ENCODE measurements at places on chromosomes 4 and X. TPM values are rescaled to one million over a fixed set of nuclear protein-coding genes. Genes with fewer than 3 reads are reported as not detected.

DNA sequence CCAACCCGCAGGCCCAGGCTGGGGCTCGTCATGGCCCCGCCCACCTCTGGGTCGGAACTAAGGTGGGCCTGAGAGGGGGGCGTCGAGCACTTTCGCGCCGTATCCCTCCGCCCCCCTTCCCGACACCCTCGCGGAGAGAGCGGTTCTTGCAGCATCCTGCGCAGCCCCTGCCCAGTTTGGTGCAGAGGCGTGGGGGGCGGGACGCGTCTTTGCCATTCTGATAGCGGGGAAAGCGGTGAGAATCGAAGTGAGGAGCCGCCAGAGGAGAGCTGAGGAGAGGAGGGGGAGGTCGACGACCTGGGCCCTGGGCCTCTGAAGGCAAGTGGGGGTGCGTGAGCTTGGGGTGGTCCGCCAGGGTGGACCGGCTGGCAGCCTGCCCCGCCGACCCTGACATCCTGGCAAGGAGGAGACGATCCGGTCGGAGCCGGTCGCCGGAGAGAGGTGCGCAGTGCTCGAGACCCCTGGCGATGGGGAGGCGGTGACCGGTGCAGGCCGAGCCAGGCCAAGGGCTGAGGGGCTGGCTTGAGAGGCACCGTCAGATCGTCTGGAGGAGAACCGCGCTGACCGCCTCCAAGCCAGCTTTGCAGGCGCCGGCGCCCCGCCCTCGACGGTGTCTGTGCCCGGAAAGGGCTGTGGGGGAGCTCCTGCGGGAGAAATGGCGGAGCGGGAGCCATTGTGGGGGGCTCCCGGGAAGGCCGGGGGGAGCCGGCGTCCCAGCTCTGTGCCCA, 25.5 kb downstream of the GPRASP3 start:
- DNase-seq = no peak
- H3K27me3 ChIP-seq = no peaks in the 10 kb centered on the region
- H3K36me3 ChIP-seq = no peaks in the 10 kb centered on the region
- H3K4me1 ChIP-seq = no peaks in the 10 kb centered on the region
- peak overlapping the region; percentile 51 for H3K4me3 ChIP-seq

DNA sequence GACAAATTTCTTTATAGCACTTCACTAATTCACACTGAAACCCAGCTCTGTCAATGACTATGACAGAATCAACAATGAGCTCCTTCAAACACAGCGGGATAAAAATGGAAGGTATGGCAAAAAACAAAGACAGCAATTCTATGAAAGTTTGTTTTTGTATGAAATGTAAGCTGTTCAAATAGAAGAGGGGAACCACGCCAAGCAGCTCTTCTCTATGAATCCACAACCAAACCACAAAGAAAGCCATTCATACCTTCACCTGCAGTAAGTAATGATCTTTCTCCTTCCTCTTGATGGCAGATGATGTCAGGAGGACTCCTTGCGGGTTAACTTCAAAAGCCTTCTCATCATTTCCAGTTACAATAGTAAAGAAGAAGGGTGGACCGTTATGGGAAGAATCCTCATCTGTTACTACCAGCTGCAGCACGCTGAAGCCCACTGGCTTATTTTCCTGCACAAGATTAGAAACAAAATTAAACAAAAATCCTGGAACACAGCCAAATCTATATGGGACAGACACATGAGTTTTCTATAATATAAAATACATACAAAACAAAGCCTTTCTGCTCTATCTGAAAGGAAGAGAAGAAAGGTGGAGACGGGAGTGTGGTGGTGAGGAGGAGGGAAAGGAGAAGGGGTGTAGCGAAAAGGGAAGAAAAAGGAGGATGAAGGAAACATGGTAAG, 48.9 kb upstream of the MTNR1A start:
- H3K27me3 ChIP-seq = no peaks in the 10 kb centered on the region
- H3K4me3 ChIP-seq = no peak overlapping the region
- H3K36me3 ChIP-seq = no peaks in the 10 kb centered on the region

- H3K4me3 ChIP-seq = no peak overlapping the region
- H3K36me3 ChIP-seq = no peaks in the 10 kb centered on the region
- H3K27ac ChIP-seq = no peak overlapping the region
- no peak for DNase-seq
- no peaks in the 10 kb centered on the region for H3K27me3 ChIP-seq
Observed at GRCh38 chrX:49291615-49292337, 11.7 kb upstream of the GAGE10 start.

- H3K4me1 ChIP-seq = no peaks in the 10 kb centered on the region
- no peak overlapping the region for H3K27ac ChIP-seq
- no peaks in the 10 kb centered on the region for H3K27me3 ChIP-seq
- H3K4me3 ChIP-seq = no peak overlapping the region
- no peak for DNase-seq
- H3K36me3 ChIP-seq = no peaks in the 10 kb centered on the region
Observed at GRCh38 chrX:48043056-48043455, 28.4 kb downstream of the ZNF630 start.

DNA sequence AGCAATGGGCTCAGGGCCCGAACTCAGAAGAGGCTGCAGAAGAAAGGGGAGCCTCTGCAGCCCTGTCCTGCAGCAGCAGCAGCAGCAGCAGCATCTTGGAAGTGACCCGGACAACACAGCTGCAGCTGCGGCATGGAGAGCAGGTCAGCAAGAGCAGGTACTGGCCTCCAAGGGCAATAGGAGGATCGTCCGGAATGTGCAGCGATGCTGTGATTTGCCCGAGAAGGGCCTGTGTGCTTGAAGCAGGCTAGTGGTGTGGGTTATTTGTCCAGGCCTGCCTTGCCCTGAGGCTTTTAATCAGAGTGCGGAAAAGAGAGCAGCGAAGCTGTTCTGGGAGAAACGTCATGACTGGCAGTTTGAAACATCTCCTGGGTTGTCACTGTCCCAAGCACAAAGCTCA, 126.0 kb downstream of the F11 start:
- no peak overlapping the region for H3K4me3 ChIP-seq
- no peak overlapping the region for H3K27ac ChIP-seq
- no peak for DNase-seq
- H3K36me3 ChIP-seq = no peaks in the 10 kb centered on the region
- no peaks in the 10 kb centered on the region for H3K27me3 ChIP-seq
- no peaks in the 10 kb centered on the region for H3K4me1 ChIP-seq

Gene CFAP47
- not detected for total RNA-seq
